ENCODE measurements at places on chromosomes 2 and 18.

DNA sequence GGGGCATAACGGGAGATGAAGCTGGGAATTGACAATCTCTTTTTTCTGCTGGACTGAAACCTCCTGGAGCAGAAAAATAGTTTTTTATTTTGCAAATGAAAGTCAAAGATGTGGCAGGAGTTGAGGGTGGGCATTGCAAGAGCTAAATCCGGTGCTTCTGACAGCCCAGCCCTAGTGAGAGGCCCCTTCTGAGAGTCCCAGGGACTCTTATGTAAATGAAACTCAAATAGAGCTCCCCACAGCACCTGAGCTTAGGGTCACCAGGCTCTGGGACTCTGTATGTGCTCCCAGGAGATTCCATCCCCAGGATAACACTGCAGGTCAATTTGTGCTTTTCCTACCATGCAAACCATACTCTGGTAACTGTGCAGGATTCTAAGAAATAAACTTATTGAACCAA is 192.8 kb downstream of the ANKRD30B start:
- no peak for DNase-seq

DNA sequence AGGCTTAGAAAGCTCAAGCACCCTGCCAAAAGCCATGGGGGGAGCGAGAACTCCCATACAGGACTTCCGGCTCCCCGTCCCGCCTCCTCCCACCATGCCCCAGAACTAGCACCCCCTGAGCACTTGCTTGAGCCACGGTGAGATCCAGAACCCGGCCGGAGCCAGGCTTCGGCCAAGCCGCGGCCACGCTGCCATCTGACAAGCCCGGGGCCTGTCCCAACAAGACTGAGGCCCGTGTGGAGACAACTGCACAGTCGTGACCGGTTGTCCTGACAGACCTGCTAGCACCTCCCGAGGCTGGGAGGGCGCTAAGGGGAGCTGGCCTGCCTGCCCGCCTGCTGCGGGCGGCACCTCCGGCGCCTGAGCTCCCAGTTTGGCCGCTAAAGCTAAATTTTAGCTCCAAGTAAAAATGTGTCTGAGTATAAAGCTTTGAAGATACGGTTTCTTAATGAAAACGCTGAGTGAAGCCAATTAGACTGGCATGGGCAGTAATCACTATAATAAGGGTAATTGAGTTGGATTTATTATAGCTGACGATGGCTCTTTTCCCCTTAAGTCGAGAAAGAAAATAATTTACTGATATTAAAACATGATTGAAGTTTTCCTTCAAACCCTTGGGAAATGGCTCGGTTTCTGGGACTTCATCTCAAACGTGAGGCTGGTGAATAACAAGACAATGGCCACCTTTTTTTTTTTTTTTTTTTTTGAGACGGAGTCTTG is 78.3 kb upstream of the ODC1 start:
- no peak for DNase-seq

DNA sequence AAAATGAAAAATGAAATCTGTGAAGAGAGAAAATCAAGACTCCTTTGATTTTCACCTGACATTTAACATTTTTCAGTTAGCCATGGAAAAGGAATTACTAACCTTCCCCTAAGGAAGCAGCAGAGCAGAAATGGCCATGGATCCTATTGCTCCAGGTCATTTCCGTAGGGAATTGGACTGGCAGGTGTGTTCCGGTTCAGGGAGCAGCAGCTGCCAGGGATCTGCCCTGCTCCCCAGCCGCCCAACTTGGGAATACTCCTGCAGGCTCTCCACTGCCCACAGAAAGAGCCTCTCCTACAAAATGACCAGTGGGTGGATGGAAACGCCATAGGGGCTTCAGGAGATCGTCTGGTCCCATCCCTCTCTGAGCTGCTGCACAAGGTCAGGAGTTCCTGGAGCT is 86.0 kb upstream of the MAPK4 start:
- no peak for DNase-seq

DNA sequence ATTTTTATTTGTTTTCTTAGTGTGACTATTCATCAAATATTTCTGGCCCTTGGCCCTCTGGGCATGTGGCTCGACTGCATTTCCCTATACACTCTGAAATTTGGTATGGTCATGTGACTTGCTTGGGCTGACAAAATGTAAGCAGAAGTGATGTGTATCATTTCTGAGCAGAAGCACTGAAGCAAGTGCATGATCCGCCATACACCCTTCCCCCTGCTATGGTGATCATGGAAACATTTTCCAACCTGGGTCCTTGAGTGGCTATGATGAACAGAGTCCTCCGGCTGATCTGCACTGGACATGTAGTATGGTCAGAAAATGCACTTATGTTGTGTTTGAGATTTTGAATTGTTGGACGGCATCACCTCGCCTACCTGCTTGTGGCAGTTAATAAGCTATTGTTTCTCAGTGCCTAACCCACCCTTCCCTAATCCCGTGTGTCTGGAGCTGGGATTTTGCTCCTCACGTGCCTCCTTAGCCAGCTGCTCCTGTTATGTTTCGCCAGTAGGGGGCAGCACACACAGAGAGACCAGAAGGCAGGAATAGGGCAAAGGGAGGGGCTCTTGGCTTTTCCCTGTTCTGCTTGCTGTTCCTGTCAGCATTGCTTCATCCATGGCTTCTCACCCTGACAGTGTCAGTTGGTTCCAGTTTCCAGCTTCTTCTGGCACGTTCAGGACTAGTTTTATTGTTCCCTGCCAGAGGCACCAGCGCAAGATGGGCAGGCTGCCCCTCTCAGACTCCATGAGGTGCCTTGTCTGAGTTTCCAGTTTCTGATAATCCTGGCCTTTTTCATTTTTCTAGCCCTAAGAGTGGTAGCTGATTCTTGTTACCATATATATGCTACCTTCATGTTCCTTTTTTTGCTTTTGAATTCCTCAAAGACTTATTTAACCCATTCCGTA is 207.4 kb downstream of the ARL6IP6 start:
- peak; percentile 2 for DNase-seq

DNA sequence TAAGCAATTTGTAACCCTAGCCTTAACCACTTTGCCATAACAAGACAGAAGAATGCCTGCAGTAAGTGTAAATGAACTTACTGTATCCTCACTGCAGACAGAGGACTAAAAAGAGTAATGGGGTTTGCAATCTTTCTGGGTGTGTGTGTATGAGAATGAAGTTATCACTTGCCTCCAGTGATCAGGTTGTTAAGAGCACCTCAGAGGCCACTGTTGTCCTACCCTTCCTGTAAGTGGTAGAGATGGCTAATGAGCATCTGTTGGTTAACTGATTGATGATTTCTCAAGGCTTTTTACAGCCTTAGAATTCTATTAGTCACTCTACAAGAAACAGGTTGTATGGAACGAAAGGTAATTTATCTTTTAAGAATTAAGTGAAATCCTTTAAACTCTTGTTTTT is 27.6 kb upstream of the GTF2A1L start:
- no peak for DNase-seq

DNA sequence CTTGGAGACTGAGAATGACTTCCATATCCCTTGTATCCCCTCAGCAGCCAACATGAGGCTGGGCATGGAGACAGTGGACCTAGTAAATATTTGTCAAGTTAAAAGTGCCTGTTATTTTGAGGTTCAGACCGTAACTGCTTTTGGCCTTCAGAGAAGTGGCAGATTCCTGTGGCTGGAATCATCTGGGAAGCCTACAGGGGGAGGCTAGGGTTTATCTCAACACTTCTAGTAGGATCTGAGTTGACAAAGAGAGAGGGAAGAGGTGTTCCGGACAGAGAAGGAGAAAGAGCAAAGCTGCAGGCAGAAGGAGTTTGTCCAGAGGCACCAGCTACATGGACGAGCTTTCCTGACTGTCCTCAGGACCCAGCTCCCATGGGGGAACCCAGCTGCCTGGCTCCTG is 27.0 kb downstream of the SLC14A2 start:
- no peak for DNase-seq

DNA sequence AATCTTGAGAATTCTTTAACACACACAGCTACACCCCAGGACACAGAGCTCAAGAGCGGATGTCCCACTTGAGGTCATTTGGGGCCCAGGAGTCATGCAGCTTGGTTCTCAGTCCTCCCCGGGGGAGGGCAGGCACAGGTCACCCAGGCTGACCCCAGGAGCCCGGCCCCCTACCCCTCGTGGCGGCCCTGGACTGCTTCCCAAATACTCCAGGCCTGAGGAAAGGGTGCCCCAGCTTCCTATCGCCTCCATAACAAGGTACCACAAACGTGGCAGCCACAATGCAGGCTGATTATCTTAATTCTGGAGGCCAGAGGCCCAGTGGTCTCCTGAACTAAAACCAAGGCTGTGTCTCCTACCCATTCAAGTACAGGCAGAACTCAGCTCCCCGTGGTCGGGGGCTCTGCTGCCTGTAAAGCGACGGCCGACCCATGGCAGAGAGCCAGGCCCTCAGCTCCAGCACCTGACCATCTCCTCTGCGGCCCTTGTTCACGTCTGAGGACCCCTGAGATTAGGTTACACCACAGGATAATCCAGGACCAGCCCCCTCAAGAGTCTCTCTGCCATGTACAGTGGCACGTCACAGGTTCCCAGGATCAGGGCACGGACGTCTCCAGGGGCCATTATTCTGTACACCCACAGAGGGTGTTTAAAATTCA is 10.5 kb downstream of the SLC66A2 start:
- DNase-seq: no peak

GRCh38 chr2:72475246-72475645 is 327.6 kb upstream of the CYP26B1 start:
- no peak for DNase-seq

- DNase-seq: no peak
Measured at GRCh38 chr2:197869501-197870111, 65.2 kb downstream of the PLCL1 start.
